ENCODE measurements at places on chromosomes 3 and 15.

DNA sequence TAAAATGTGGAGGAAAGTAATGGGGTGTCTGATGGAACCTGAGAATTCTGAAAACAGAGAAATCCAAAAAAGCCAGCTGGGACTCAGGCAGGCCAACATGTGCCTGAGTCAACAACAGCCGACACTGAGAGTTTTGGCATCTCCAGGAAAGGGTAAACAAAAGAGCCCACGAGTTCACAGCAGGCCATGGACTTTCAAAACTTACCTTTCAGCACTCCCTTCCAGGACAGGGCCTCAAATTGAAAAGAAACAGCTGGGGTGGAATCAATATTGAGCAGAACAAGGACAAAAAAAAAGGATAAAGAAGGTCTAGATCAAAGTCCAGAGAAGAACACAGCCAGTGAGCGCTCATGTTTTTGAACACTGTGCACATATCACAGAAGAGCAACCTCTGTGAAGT is 735.4 kb upstream of the GRM7 start:
- DNase-seq, result no peak

DNA sequence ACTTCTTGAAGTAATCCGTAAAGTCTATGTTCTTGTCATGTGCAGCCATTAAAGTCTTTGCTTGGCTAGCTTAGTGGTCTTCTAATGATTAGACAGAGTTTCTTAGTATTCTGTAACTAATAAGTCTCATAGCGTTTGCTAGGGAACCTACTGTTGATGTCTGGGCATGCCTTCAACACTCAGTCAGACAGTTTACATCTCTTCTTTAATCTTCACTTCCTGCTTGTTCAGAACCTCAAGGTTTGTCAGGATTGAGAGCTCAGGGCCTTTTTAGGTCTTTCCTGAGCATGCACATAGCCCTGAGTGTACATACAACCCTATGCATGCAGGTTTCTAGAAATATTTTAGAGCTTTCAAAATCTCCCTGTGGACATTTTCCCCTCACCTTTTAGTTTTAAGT is 426.3 kb downstream of the AGBL1 start:
- no peak for DNase-seq

DNA sequence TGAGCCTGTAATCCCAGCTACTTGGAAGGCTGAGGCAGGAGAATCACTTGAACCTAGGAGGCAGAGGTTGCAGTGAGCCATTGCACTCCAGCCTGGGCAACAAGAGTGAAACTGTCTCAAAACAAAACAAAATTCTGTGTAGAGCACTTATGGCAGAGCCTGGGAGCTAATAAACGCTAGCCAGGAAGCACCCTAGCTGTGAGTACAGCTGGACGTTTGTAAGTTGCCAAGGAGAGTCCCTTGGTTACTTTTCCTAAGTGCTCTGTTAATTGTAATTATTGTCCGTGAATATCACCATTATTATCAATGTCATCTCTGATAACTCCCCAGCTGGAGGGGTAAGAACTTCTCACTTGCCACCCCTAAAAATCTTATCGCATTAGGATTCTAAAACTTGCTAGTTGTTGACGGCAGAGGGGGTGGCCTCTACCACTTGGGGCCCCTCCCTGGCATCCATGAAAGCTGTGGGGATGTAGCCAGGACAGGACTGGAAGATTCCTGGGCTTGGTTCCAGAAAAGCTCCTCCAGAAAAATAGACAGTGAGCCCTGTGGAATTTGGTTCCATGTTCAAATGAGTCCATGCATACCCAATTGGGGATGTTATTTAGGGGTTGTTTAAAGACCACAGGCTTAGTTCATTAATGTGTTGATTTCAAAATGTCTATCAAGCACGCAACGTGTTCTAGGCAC is 9.9 kb upstream of the KLHL25 start:
- no peak for DNase-seq

- no peak for DNase-seq
Observed at GRCh38 chr3:101252945-101253344, 67.4 kb downstream of the IMPG2 start.

DNA sequence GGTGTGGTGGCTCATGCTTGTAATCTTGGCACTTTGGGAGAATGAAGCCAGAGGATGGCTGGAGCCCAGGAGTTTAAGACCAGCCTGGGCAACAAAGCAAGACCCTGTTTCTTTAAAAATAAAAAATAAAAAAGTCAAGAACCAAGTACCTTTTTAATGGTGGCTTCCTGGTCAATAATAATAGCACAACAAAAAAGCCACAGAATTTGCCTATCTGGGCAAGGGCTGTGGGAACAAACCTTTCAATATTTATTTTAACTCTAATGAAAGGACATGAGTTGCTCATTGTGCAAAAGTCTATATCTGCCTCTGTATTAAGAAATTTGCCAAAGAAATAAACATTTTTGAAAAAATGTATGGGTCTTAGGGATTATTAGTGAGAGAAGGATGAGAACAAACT is 2.1 kb downstream of the ZNF609 start:
- DNase-seq, result no peak

GRCh38 chr3:169457807-169458697 is 205.5 kb downstream of the MECOM start:
- no peak for DNase-seq

Measured in T-helper 1 cell (primary cell).